RCC 7860 (cell line): ENCODE measurements at places on chromosomes 1 and 21.

DNA sequence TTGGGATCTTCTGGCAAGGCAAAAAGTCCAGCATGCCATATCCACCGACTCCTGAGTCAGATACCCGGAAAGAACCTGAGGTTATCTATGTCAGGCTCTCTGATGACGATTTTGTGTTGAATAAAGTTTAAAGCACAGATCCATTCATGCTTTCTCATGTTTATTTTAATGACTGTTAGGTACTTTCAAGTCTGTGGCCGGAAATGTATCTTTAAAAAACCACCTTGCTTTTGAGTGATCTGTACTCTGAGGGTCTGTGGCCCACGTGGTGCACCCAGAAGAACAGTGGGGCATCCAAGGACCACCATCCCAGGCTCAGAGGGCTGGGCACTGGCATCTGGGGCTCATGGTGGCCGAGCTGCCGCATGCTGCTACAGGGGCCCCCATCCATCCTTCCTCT is 30.1 kb upstream of the VASH2 start:
- no peak for DNase-seq

DNA sequence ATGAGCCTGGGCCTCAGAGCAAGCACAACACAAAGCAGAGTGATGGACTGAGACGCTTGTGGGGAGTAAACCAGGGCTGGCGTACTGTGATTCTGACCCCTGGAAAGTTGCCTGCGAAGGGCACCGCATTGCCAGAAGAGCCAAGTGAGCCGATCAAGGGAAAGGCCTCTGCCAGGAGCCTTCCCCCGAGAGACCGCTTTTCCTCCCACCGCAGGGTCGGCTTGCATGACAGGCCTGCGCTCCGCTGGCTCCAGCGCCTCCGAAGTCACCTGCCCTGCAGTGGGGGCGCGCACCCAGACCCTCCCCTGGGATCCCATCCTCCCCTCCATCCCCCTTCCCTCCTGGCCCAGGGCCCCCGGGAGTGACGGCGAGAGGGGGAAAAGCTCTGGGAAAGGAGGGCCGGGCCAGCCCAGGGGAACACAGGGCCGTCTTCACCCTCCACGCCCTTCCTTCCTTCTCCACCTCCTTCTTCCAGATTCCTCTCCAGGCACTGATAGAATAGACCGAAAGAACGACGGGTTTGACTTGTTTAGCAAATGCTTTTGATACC is 165.0 kb downstream of the TRIM33 start:
- no peak for DNase-seq

DNA sequence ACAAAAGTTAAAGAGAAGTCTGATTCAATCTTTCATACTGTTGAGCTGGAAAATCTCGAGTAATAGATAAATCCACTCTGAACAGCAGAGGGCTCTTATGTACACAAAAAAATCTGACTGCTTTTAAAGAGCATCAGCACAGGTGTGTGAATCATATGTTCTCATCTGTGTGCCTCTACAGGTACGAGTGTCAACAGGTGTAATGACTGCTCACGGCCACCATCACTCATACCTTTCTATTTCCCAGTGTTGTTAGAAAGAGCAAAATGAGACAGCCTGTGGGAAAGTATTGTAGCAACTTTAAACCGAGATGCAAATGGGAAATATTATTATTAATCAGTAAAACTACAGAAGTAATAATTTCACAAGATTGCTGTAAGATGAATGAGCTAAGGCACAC is 49.0 kb upstream of the SCAF4 start:
- no peak for DNase-seq

- no peak for DNase-seq
Measured at GRCh38 chr1:54309631-54310366, 96.4 kb downstream of the SSBP3 start.

DNA sequence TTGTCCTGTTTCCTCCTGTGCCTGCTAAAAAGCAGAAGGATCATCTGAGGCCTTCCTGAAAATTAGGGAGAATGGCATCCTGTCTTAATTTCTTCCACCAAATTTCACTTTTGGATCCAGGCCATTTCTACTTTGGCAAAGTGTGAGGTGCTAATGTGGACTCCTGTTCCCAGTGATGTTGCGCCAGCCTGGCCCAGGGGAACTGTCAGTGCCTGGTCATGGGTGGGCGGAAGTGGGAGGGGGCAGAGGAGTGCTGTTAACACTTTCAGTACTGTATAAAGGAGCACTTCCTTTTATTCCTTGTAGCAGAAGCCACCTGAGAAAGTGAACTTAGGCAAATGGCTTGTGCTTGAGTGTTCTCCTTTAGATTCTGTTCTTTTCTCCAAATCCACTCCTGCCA is 19.9 kb downstream of the ELAPOR1 start:
- no peak for DNase-seq

DNA sequence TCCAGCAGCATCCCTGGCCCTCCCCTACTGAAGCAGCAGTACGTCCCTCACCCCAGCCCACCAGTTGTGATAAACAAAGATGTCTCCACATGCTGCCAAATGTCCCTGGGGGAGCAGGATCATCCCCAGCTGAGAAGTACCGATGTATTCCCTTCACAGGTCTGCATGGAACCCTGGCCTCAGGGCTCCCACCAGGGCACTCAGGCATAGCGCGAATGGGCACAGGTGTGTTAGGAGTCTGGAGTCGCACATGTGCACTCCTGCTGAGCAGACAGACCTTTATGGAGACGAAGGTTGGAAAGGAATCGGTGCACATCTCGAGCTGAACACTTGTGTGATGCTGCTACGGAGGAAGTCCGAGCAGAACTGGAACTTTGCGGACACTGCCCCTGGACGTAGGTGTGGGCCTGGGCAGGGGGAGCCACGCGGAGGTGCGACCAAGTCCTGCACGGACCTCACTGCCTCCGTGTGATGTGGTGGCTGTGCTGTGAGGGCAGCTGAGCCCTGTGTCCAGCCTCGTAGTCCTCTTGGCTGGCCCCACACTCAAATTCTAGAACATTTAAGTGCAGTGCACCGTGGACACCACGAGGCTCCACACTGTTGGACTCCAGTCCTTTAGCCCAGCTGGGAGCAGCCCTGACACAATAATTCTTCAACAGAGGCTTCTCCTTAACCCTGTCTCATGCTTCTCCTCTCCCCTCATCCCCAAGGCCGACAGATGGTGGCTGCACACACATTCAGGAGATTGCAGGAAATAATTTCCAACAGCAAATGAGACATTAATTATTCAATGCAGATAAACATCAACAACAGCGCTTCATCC is 43.4 kb downstream of the RSPH1 start:
- no peak for DNase-seq

DNA sequence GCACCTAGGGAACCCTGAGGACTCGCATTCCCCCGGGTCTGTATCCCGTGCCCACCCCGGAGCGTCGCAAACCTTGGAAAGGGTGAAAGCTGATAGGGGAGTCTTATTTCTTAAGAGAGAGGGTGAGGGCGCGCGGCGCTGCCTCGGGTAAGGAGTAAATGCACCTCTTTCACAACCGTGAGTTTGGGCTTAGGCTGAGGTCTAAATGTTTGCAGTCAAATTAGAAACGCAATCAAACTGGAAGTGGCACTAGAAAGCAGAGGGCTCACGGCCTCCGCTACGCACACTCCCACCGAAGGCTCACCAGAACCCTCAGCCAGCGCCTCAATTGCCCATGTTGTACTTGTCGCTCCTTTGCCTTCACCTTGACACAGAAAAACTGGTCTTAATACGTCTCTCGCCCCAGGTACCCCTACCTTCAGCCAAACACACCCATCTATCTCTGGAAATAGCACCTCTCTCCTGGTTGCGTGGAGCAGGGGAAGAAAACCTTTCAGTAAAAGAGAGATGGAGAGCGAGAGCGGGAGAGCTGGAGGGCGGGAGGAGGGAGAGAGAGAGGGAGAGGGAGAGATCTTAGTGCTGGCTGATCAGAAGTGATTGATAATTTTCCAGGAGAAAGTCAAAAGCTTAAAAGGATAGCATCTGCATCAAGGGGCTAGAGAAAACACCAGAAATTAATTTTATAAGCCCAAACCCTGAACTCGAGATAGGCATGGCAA is 1.7 kb upstream of the HLX start:
- DNase-seq, result no peak

- DNase-seq, result no peak
Measured at GRCh38 chr1:42793824-42794223, 9.0 kb downstream of the TMEM269 start.

GRCh38 chr1:61782771-61783170 is 40.5 kb downstream of the PATJ start:
- no peak for DNase-seq

DNA sequence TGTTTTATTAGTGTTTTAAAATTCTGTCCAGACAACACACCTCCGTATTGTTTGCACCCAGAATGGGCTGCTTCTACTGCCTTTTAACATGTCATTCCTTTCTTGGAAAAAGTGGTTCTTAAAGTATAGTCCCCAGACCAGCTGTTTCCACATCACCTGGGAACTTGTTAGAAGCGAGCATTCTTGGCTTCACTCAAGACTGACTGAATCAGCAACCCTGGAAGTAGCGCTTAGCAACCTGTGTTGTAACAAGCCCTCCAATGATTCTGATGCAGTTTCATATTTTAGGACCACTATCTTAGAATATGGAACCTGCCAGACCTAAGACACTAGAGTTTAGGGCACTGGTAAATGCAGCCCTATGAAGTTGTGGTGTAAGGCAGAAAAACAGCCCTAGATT is 6.0 kb upstream of the PPIE start:
- DNase-seq, result no peak

GRCh38 chr1:9852410-9853248 is 28.9 kb upstream of the CLSTN1 start:
- DNase-seq, result no peak

DNA sequence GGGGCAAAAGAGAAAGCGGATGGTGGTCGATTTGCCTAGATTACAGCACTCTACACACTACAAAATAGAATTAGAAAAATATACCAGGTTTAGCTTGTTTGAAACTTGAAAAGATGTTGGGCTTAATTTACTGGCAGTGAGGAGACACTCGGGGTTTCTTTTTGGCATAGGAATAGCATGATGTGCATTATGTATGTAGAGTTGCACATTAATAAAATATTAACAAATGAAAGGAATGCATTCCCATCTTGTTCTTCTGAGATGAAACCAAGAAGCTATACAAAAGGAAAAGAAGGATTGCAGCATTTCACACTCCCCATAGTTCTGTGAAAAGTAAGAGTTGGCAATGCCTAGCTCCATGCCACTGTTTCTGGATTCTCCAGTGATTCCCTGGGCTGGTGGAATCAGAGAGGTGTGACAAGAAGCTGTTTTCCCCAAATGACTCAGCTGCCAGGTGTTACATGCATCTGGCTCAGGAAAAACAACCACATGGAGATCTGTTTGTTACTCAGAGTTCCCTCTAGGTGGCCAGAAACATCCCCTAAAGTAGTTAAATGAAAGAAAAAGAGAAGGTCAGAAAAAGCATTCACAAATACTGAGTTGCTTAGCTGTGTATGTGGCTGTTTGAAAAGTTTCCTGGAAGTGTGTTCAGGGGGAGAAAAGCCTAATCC is 115.6 kb downstream of the UCK2 start:
- DNase-seq, result no peak

- no peak for DNase-seq
Measured at GRCh38 chr1:30511106-30511505, 212.3 kb downstream of the MATN1 start.

DNA sequence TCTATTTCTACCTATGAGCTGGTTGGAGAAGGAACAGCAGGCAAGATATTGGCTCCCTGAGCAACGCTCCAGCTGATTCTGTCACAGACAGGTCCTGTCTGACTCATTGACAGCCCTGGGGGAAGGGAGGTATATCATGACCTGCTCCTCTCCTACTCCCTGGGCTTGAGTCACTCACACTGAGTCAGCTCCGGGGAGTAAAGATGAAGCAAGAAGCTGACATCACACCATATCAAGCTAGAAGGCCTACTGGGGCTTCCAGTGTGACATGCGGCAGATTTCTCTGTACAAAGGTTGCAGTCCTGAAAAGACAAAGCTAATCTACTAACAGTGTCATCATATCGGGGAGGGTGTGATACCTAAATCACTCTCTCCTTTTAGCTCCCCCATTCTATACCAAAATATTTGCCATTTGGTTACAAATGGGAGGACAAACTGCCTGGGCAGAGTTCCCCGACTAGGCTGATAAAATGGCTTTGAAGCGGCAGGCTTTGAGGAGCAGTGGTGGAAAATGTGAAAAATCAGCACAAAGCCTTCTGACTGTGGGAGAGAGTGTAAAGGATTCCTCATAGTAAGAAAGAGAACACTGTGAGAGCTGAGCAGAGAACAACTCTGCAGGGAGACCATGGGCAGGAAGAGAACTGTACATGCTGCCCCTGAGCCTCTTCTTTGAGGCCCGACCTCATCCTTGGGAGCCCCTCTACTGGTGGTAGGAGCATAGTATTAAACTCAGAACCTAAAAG is 15.5 kb downstream of the PI4KB start:
- DNase-seq, result peak; percentile 97

- no peak for DNase-seq
Measured at GRCh38 chr1:210257698-210258529, 25.3 kb downstream of the SERTAD4 start.

DNA sequence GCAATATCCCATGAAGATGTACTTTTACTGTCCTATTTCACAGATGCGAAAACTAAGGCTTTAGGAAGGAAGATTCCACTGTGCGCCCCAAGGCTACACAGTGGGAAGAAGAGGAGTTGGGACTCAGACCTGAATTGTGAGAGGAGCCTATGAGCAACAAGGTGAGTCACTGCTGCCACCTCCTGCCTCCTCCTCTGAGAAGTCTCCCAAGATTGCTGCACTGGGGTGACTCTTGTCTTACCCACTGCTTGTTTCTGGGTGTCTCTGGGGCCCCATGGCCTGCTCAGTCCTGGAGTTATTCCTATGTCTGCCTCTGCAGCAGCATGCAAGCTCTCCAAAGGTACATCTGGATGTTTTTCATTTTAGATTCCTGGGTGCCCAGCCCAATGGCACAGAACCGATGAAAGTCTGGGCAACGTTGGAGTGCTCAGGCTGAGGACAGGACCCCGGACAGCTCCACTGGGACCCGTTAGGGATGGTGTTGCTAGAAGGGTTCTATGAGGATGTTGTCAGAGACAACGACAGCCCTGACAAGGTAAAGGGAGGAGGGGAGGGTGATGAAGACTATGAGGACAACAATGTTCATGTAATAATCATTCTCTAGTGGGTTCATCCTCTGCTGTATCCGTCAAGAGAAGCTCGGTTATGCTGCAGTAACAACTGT is 11.0 kb upstream of the C1QA start:
- DNase-seq, result no peak

GRCh38 chr1:236741753-236742152 is 53.3 kb upstream of the MTR start:
- DNase-seq, result no peak

GRCh38 chr1:198276241-198276640 is 119.4 kb downstream of the NEK7 start:
- DNase-seq, result no peak
